Endodermal cell (in vitro differentiated cells): ENCODE measurements at places on chromosomes 12 and 14.

- DNase-seq = no peak
Measured at GRCh38 chr12:24979329-24979728, 30.4 kb upstream of the BCAT1 start.

- no peak for DNase-seq
Measured at GRCh38 chr12:67666605-67667004, 18.1 kb downstream of the DYRK2 start.

- peak; percentile 34 for DNase-seq
Measured at GRCh38 chr12:107545737-107546353, 139.8 kb upstream of the PWP1 start.

DNA sequence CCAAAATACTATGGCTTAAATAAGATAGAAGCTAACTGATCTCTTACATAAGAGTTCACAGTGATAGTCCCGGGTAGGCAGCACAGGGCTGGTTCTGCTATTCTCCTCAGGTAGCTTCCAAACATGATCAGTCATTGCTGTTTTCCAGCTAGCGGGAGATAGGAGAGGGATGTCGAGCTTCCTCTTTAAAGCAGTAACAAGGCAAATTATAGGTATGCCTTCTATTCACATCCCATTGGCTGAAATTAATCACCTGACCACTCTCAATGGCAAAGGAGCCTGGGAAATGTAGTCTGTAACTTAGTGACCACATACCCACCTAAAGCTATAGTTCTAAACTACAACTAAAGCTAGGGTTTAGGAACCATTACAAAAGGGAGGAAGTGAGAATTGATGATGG is 34.5 kb upstream of the VRK1 start:
- peak; percentile 71 for DNase-seq

DNA sequence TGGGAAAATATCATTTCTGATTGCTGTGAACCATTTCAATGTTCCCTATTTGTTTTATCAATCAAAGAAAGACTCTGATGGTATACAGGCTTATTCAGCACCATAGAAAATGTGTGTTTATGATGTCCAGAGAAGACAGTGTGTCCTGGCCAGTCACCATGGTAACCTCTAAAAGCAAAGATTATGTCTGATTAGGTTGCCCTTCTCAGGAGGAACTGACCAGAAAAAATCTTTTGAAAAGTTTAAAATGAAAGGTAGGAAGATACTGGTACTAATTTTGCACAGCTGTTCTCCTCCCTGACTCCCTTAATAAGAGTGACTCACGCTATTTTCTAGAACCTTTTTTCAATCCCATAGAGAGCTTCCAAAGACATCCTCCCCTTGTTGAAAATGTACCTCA is 391.8 kb upstream of the DCN start:
- no peak for DNase-seq

DNA sequence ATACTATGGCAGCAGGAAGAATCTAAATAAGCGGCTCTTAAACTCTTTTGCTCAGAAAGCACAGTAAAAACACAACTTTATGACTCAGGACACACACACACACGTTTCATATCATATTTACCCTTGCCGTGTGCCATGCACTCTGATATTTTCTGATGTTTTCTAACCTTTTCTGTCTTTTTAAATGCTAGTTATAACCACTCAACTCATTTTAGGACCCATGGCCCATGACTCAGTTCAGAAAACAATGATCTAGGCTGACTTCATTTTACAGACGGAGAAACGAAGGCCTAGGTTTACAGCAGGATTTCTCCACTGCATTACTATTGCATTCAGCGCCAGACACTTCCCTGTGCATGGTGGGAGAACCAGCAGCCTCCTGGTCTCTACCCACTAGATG is 9.1 kb downstream of the VWF start:
- no peak for DNase-seq

DNA sequence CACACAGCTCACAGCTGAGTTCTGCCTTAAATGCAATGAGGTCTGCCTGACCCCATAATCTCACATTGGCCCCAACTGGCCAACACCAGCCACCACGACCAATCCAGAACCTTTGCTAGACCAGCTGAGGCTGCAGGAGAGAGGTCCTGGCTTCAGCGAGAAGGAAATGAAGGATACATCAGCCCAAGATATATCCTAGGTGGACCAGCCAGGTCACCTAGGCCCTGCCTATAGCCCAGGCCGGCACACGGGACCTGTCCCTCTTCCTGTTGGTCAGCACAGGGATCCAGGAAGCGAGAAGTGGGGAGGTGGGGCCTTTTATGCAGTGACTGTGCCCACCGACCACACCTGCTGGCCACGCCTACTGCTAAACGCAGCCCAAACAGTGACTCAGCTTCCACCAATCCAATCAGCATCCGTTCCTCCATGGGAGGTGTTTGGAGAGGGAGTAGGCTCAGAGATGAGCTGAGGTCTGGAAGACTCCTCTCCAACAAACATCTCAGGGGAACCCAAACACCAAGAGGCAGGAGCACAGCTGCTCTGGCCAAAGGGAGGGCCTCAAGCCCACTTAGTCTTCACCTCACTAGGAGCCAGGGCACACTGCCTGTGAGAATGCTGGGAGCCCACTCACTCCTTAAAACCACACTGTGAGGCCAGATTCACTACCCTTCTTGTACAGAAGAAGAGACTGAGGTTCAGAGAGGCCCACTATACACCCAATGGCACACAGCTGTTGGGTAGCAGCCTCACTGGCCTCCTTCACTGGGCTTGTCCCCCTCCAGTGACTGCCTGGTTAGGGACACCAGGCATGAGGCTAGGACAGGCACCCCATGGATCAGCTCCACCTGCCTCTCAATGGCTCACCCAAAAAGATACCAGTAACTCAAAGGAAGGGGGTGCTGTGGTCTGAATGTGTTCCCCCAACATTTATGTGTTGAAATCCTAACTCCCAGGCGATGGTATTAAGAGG is 51.3 kb upstream of the PPP2R5C start:
- peak; percentile 88 for DNase-seq

DNA sequence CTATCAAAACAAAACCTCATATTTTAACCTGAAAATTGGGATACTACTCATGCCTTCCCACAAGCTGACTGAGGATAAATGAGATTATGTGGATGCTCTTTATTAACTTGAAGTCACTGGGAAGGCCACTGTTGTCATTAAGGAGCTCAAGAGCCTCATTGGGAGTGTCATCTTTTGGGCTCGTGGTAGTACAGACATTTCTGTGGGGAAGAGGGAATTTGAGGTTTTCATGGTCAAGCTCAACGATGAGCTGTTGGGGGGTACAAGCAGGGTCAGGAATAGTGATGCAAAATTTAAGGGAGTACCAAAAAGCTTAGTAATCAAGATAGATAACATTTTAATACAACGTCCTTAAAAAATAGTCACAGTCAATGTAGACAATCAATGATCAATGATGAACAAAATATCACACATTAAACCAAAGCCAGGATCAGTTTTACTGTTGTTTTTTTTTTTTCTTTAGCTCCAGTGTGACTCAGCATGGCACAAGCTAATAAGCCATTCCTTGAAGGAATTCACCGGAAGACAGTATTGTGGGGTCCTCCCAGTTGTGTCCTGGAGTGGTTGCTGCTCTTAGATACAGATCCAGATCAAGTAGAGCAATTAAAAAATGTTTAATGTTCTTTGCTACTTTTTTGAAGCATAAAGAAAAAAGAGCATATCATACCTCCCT is 130.9 kb downstream of the C12orf75 start:
- DNase-seq = no peak

- no peak for DNase-seq
Measured at GRCh38 chr14:35301735-35302528, 9.8 kb downstream of the PSMA6 start.

DNA sequence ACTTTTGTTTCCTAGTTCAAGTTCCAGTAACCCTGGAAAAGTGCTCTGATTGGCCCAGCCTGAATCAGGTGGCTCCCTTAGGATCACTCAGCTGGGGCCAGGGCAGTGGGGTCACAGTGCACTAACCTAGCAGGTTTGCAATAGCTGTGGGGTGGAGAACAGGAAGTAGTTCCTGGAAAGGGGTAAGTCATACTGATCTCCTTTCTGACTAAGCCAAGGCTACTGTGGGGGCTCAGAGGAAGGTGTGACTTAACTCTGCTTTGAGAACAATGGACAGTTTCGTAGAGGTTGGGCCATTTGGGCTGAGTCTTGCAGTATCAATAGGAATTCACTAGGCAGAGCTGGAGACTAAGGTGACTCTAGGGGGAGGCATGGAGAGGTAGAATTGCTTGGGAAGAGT is 89.4 kb downstream of the KIF26A start:
- no peak for DNase-seq

GRCh38 chr14:31692376-31692781 is 131.2 kb downstream of the NUBPL start:
- no peak for DNase-seq

GRCh38 chr12:5000204-5000603 is 43.5 kb upstream of the KCNA5 start:
- no peak for DNase-seq

- peak; percentile 88 for DNase-seq
Measured at GRCh38 chr14:39467889-39468524, 35.8 kb upstream of the FBXO33 start.

DNA sequence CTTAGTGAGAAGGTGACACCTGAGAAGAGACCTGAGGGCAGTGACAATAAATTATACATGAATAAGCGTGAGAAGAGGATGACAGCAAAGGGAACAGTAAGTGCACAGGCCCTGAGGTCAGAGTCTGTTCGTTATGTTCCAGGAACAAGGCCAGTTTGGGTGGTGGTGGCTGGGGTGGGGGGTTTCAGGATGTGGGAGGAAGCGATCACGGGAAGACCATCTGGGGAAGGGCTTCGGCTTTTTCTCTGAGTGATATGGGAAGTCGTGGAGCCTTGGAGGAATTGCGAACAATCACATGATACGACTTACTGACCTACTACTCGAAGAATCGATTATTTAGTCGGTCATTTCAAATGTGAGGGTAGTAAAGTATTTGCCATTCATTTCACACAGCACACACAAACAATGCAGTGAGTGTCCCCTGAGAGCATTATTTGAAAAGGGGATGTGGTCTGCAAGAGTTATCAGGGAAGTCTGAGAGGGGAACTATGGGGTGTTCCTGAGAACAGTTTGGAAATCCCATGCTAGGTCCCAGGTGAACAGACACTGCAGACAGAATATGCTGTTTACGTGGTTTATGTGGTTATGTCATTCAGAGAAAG is 94.7 kb downstream of the SLC38A1 start:
- no peak for DNase-seq

DNA sequence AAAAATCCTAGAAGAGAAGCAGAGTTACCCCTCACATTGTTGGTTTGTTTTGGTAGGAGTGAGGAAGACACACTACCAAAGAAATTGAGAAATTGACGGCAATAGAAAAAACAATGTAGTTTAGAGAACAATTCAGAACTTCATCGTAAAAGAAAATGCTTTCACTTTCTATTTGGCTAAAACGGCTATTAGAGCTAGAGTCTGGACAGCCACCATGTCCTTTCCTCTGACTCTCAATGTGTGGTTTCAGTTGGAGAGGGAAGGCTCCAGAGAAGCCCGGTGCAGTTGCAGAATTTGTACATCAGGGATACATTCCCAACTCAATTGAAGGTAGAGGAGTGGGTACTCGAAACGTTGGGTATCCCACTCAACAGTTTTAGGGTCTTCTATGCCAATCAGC is 535.3 kb downstream of the GALC start:
- no peak for DNase-seq

DNA sequence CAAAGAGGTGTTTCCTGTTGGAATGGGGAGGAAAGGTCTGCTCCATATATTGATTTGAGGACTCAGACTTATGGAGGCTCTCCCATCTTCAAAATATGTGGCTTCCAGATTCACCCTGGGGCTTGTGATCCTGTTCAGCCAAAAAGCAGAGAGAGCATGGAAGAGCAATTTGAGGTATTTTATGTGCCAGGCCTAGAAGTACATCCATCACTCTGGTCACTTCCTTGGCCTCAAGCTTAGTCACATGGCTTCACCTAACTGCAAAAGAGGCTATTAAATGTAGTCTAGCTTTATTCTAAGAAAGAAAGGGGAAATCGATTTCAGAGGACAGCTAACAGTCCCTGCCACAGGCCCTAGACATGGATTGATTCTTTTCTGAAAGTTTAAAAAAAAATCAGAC is 86.2 kb downstream of the C12orf50 start:
- DNase-seq = no peak

DNA sequence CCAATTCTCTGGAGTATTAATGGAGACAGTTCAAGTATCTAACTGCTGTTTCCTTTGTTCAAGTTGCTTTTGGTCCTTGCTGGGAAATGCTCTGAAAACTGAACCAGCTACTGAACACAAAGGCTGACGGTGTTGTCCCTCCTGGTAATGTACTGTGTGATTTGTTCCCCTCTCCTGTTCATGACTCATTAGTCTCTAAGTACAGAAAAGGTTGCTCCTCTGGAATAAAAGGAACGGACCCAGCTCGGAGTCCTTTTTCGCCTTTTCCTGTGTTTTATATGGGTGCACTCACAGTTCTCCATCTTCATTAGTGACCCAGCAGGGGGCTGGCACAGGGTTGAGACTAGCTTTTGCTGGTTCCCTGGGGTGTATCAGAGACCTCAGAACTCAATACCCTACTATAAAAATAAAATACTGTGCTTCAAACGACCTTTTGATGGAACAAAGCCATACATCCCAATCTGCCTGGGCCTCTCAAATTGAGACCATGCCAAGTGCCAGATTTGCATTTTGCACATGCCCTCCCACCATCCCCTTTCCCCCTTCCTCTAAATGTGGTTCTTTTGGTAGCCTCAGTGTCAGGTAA is 269.7 kb downstream of the RAD51B start:
- DNase-seq = no peak

- peak; percentile 37 for DNase-seq
Measured at GRCh38 chr12:130982565-130983225, 29.0 kb downstream of the ADGRD1 start.

GRCh38 chr12:6167327-6168280 is 32.6 kb upstream of the CD9 start:
- DNase-seq = no peak

- no peak for DNase-seq
Measured at GRCh38 chr14:53055003-53055402, 98.1 kb downstream of the DDHD1 start.

- peak; percentile 88 for DNase-seq
Measured at GRCh38 chr12:130157998-130158753, 4.1 kb upstream of the FZD10 start.

DNA sequence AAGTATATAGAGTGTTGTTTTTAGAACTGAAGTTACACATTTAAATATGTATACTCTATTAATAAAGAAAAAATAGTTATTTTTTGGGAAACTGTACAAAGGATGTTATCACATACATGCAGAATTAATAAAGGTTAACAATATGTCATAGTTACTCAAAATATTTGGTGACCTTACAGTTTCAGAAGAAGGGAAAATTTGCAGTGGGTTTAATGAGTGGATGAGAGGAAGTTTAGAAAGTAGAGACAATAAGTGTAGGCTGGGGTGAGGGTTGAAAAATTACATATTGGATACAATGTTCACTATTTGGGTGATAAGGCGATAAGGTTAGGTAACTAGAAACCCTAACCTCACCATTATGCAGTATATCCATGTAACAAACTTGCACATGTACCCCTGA is 13.5 kb downstream of the WNK1 start:
- no peak for DNase-seq
